ENCODE measurements at places on chromosomes 1 and 21.

DNA sequence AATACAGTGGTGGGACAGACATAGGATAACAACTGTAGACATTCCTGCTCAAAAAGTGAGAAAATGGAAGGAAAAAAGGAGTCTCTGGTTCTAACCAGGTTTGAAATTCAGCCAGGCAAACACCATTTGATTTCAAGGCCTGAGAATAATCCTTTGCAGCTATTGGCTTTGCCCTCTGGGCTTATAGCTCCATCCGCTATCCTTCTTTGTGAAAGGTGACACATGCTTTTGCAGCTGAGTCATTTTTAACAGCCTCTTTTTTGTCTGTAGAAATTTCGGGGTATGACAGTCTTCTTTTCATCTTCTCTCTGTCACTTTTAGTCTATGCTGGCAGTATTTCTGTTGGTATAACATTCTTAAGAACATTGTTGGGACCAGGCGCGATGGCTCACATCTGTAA is 16.2 kb downstream of the SDHC start:
- peak; percentile 75 for DNase-seq
- H3K4me1 ChIP-seq: peaks cover 10% of the 10 kb centered on the region
- peak overlapping the region; percentile 41 for H3K27ac ChIP-seq

GRCh38 chr1:208161656-208162375 is 82.4 kb downstream of the PLXNA2 start:
- H3K27me3 ChIP-seq: no peaks in the 10 kb centered on the region
- peaks cover 13% of the 10 kb centered on the region for H3K36me3 ChIP-seq
- DNase-seq: no peak

- H3K27ac ChIP-seq: no peak overlapping the region
- DNase-seq: no peak
- H3K36me3 ChIP-seq: peaks cover 6% of the 10 kb centered on the region
Observed at GRCh38 chr1:12537294-12537693, 80.7 kb downstream of the DHRS3 start.

DNA sequence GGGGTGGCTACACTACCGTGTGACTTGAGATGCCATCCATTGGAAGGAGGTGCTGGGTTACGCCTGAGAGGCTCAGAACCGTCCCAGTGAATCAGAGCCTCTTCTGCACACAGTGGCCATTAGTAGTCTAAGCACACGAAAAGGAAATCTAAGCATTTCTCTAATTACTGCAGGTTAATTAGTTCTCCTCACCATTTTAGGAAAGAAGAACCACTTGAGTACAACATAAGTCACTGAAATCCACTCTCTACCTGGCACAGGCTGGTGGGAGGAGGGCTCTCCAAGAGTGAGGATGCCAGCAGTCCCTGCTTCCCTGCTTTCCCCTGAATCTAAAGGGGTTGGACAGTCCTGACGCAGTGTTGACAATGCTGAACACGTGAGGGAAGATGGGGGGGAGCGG is 606.3 kb downstream of the NPHP4 start:
- H3K36me3 ChIP-seq: no peaks in the 10 kb centered on the region
- H3K27ac ChIP-seq: no peak overlapping the region
- no peak overlapping the region for H3K4me3 ChIP-seq
- no peak for DNase-seq
- peaks cover 6% of the 10 kb centered on the region for H3K4me1 ChIP-seq
- H3K27me3 ChIP-seq: no peaks in the 10 kb centered on the region
